Liver (tissue), 10 donors: ENCODE measurements at places on chromosomes 5 and 9. TPM values are rescaled to one million over a fixed set of nuclear protein-coding genes. Genes with fewer than 3 reads are reported as not detected.

- no peak for DNase-seq
These were observed 181.3 kb downstream of the NR2F1-AS1 start for GRCh38 chr5:93399675-93400074.

DNA sequence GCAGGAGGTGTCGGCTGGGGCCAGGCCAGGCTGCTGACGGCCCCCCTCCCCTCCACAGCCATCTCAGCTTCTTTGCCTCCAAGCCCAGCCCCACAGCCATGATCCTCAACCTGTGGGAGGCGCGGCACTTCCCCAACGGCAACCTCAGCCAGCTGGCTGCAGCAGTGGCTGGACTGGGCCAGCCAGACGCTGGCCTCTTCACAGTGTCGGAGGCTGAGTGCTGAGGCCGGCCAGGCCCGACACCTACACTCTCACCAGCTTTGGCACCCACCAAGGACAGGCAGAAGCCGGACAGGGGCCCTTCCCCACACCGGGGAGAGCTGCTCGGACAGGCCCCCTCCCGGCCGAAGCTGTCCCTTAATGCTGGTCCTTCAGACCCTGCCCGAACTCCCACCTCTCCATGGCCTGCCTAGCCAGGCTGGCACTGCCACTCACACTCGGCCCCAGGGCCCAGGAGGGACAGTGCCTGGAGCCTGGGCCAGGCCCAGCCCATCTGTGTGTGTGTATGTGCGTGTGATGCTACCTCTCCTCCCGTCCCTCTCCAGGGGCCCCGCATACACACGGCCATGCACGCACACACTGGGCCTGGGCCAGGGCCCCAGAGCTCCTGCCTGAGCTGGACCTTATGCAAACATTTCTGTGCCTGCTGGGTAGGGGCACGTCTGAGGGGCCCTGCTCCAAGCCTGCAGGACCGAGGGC, 19.3 kb downstream of the HK3 start:
- no peak for DNase-seq

GRCh38 chr5:176424181-176424580, 7.8 kb upstream of the CLTB start:
- no peak for DNase-seq

DNA sequence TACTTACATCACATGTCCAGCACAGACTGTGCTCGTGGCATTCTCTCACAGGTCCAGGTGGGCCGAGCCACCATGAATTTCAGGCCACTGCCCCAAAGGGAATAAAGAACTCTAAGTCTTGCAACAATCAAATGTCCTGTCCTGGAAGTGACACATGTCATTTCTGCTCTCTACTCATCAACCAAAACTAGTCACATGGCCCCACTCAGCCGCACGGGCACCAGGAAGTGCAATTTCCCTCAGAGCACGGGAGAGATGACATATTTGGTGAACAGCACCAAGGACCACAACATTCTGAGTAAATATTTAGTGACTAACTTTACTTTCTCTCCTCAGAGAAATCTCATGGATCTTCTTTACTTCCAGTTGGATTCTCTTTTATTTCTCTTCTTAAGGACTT, 131.1 kb upstream of the TUT7 start:
- DNase-seq, result no peak

GRCh38 chr9:114347675-114348074, 18.0 kb downstream of the ORM2 start:
- no peak for DNase-seq

DNA sequence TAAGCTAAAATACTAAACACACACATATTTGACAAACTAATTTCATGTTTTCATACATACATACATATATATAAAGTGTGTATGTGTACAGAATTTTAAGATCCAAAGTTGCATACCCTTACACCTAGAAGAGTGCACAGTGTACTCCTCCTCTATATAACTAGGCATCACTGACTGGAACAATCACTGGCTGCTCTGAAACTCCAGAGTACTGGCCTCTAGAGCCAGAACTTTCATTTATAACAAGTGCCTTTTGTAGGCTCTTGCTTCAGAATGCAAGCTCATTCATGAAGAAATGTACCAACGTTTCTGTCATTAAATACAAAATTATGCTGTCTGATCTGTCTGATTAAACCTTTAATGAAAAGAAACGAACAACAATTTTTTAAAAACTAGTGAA, 4.0 kb downstream of the LEAP2 start:
- no peak for DNase-seq

DNA sequence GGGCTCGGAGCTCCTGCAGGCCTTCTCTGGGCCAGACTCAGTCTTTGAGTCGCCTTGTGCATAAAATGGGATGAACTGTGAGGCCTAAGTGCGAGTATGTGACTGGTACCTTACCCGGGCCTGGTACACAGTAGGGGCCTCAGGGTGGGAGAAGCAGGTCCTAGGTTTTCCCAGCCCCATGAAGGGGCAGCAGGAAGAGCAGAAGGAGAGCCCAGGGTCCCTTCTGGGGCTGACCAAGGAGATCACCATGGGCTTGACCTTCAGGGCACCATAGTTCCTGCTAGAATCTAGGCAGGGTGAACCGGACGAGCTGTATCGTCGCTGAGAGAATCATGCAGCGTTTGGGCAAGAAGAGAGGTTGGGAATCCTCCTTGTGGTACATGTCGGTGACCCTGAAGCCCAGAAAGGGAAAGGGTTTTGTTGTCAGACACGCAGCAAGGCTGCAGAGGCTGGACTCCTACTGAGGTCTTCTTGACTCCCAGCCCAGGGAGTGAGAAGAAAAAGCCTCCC, 373 bp upstream of the PHYKPL start:
- DNase-seq, result no peak

- DNase-seq, result no peak
These were observed 1375.0 kb upstream of the NUDT12 start for GRCh38 chr5:104937598-104937997.

- DNase-seq, result no peak
These were observed 98.1 kb upstream of the SV2C start for GRCh38 chr5:75985077-75985476.

- no peak for DNase-seq
These were observed 51.5 kb downstream of the NXNL2 start for GRCh38 chr9:88586452-88586851.

DNA sequence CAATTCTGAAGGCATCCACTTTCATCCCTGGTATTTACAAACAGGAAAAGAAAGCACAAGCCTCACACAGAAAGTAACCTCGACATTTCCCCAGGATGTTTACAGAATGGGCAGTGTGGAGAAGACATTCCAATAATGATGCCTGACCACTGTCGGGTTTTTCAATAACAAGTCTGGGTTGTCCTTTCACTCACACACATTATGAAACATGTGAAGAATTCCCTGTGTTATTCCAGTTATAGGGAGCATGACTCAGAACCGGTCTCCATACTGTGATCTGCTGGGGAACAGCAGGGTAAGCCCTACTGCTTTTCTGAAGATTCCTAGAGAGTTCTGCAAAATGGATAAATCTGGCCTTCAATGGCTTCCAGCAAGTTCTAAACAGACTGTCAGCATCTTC, 155.3 kb downstream of the ADAMTS12 start:
- DNase-seq, result no peak

GRCh38 chr9:2338777-2339365, 282.7 kb upstream of the VLDLR start:
- no peak for DNase-seq

GRCh38 chr9:131461166-131461565, 41.6 kb upstream of the POMT1 start:
- DNase-seq, result no peak

GRCh38 chr5:90518661-90519060, 10.7 kb downstream of the LYSMD3 start:
- no peak for DNase-seq

DNA sequence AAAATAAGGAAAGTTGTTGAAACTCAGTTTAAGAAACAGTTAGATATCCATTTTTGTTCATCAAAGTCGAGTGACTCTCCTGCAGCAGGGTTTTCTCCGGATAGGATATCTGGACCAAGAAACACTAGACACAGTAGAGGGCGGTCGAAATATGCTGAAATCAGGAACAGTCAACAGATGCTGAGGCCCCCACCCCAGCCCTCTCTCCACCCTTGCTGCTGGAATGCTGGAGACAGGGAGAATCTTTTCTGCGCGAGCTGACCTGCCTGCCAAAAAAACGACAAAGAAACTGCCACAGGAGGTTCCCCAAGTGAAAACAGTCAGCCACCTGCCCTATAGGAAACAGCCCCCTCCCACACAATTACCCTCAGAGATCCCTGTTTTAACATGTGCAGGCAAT, 4.3 kb upstream of the IL13 start:
- peak; percentile 40 for DNase-seq

Gene LCN6
- total RNA-seq, result not detected

Gene PCDHB10
- 0.14 TPM for total RNA-seq

Gene DRD1
- 0.17 TPM for total RNA-seq

Gene CCDC183
- total RNA-seq, result 1.8 TPM

Gene PCDH12
- 4.8 TPM for total RNA-seq

Gene PCDH1
- total RNA-seq, result 52.8 TPM

Gene ADGRD2
- total RNA-seq, result not detected

Gene PGM5
- 2.1 TPM for total RNA-seq

Gene DDX4
- total RNA-seq, result not detected

Gene RFESD
- total RNA-seq, result 98.0 TPM

Gene LRRC19
- total RNA-seq, result 1.8 TPM
